IMR-90 (cell line): ENCODE measurements at places on chromosomes 1 and 21. TPM values are rescaled to one million over a fixed set of nuclear protein-coding genes. Genes with fewer than 3 reads are reported as not detected.

The FMO1 gene
- not detected in 2 replicates for total RNA-seq

The LCE1D gene
- total RNA-seq: not detected in 2 replicates

The BEND5 gene
- 0.83 and 1.1 TPM in 2 replicates for total RNA-seq

The B3GALT2 gene
- total RNA-seq: 4.5 and 5.8 TPM in 2 replicates

The RAD54L gene
- total RNA-seq: 4.7 and 4.8 TPM in 2 replicates

The VSIG8 gene
- not detected in 2 replicates for total RNA-seq

The METTL25B gene
- 2.3 and 3.1 TPM in 2 replicates for total RNA-seq
